ENCODE measurements at places on chromosomes 6 and 20.
A peak's percentile ranks its signal among the peaks of the same experiment; 100 is the strongest.

DNA sequence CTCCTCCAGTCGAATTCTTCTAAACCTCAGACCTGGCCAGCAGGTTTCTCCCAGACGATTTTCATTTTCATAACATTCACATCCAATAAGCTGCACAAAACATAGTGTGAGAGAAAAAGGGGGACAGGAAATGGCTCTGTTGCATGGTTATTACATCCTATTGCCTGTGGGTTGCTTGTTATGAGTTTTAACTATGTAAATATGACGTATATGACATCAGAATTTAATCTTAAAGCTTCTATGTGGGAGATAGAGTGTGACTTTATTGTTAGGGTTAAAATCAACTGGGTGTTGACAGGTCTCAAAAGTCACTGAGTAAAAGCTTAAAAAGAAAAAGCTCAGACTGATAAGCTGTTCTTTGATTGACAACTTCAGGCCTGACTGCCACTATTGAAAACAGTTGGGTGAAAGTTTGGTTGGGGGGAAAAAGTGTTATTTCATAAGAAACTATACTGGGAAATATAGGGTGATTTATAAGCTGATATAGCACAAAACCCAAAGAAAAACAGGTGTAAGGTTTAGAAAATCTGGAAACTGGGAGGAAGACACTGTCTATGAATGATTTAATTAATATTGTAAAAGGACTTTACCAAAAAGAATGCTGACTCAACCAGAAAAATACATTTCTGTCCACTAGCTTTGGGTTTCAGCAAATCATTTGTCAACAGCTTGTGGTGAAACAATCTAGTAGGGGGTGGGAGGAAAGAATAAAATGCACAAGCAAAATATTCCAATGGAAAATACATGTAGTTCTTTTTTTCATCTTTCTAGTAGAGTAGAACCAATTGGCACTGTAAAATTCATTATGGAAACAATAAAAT lies 134.1 kb upstream of the CEP162 start:
- peak; percentile 4 for DNase-seq

GRCh38 chr6:92716638-92717037 lies 702.7 kb downstream of the EPHA7 start:
- no peak for DNase-seq

- DNase-seq: no peak
Measured at GRCh38 chr20:58889334-58889760, 36.8 kb downstream of the GNAS start.

DNA sequence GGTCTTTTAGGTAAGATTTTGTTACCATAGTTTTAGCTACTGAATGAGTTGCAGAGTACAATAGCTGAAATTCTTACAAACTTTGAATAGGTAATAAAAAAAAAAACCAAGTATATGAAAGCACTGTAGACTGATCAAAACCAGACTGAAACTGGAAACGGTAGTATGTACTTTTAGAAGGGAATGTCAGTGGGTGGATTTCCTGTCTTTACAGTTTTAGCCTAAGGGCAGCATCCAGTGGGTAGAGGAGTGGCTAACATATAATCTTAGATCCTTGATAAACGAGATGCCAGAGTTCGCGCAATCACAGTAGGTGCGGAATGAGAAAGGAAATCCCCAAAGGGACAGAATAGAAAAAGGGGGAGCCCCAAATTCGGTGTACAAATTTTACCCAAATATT lies 385.9 kb upstream of the RUNX2 start:
- DNase-seq: no peak

GRCh38 chr6:20670750-20671149 lies 136.5 kb downstream of the CDKAL1 start:
- no peak for DNase-seq

DNA sequence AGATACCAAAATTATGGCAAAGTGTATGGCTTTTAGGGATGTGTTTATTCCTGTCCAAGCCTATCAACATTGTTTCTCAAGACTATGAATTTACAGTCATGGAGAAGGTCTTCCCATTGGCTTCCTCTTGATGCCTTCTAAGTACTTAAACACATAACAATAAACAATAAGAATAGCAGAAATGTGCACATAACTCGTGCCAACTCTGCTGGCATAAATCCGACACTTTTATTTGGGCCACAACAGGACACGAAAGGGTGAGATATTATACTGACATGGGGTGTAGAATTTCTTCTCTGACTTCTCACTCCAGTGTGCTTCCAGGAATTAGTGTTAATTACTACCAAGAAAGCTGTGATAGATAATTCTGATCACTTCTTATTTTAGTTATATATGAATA lies 695.9 kb upstream of the SLC35B3 start:
- DNase-seq: no peak

DNA sequence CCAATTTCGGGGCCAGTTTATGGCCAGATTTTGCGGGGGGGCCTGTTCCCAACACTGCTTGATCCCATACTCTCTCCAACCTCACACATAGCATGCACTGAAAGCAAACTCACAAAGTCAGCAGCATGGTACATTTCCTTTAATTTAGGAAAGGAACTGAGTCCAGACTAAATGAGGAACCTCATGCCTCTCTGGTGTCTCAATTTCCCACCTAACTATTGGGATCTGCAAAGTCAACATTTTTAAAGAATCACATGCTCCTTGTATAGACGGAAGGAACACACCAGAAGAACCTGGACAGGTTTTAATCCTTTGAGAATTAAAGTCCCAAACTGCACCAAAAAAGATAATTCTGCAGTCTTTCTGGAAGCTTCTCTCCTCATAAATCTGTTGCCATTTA lies 33.3 kb downstream of the FAM50B start:
- no peak for DNase-seq

GRCh38 chr6:154350293-154350692 lies 6.3 kb downstream of the IPCEF1 start:
- DNase-seq: no peak

DNA sequence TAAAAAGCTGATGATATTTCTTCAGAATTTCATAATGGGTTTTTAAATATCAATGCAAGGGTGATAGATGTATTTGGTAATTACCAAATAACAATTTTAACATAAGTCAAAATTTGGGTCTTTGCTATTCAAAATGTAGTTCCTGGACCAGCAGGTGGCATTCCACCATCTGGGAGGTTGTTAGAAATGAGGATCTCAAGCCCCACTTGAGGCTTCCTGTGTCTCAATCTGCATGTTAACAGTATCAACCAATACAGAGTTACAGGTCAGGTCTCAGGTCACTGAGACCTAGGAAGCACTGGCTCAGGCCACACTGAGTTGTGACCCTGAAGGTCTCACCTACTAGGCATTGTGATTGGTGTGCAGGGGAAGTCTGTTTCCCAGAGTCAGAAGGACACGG lies 57.2 kb upstream of the MTRF1L start:
- DNase-seq: peak; percentile 5

Data from AG10803 (cell line).